ENCODE measurements at places on chromosomes 16 and 17. TPM values are rescaled to one million over a fixed set of nuclear protein-coding genes. Genes with fewer than 3 reads are reported as not detected.

IL34 gene
- not detected for total RNA-seq

PHOSPHO1 gene
- total RNA-seq: not detected

KLHL11 gene
- total RNA-seq: 12.0 TPM

CLDN7 gene
- total RNA-seq: 0.53 TPM

CSH1 gene
- total RNA-seq: not detected

CASKIN1 gene
- 0.28 TPM for total RNA-seq

ELMO3 gene
- total RNA-seq: 6.2 TPM

MMP2 gene
- not detected for total RNA-seq

Data from activated naive CD4-positive, alpha-beta T cell treated with anti-CD3 and anti-CD28 coated beads, Interleukin-2, amount 10 ng/mL, durations not matched to agents 5 hours and 36 hours (primary cell).